SW 1271 (cell line): ENCODE measurements at places on chromosomes 4 and X.

DNA sequence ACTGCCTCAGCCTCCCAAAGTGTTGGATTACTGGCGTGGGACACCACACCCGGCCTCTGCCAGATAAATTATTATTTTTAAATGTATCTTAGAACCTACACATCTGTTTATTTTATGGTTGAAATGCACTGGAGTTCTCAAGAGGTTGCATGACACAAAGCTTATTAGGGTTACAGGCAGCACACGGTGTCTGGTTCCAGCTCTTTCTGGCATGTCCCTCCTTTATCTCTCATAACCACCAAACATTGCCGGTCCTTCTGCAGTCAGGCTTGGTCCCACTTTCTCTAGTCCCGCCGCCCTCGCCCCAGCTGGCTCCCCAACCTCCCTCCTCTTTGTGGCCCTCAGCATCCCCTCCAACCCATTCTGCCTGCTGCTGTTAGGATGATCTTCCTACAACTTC is 39.7 kb upstream of the SPRY1 start:
- DNase-seq = no peak

DNA sequence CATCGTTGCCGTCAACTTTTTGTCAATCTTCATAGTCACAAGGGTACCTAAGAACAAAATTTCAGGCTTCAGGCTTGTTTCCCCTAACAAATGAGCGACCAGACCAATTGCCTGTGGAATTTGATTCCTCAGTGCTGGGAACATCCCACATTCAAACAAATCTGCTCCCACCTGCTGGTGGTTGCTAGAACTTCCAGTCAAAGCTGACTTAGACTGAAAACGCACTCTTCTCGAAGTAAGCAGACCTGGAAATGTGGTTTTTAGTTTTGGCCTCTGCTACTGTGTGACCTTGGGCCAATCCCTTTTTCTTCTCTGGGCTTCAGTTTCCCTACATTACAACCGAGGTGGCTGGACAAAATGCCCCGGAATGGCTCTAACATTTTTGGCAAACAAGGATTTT is 1.8 kb upstream of the GABRQ start:
- DNase-seq = no peak

- peak; percentile 1 for DNase-seq
These were observed 123.1 kb downstream of the BTC start for GRCh38 chr4:74671080-74671698.

DNA sequence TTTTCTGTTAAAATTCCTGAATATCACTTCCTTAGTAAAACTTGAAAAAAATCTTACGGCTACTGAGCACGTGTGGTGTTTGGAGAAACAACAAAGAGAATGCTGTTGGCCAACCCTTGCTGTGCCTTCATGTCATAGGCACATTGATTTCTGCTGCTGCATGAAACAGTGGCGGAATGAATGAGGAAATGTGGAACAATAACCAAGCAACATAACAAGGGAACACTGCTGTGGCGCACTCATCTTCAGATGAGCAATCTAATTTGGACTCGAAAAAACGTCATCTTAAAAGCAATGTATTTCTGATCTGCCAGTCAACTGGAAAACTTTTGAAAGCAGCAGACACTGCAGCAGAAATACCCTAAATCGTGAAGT is 51.4 kb downstream of the PROM1 start:
- no peak for DNase-seq

- no peak for DNase-seq
These were observed 20.4 kb upstream of the CYP4V2 start for GRCh38 chr4:186170966-186171365.

DNA sequence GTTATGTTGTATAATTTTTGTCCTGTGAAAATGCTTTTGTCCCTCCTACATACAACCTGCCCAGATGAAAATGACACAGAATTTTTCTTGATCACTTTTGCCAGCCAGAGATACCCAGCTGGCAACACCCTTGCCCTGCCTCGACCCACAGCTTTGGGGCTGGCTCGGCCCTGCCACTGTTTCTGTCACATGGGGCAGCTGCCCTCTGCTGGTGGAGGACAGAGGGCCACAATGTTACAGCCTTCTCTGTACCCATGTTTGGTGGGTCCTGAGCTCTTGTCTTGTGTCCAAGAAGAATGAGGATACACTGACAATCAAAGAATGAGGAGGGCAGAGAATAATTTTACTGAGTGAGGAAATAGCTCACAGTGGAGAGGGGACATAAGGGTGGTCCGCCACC is 31.1 kb downstream of the BMP15 start:
- no peak for DNase-seq

- no peak for DNase-seq
These were observed 377.1 kb upstream of the LCORL start for GRCh38 chr4:18398661-18399060.

DNA sequence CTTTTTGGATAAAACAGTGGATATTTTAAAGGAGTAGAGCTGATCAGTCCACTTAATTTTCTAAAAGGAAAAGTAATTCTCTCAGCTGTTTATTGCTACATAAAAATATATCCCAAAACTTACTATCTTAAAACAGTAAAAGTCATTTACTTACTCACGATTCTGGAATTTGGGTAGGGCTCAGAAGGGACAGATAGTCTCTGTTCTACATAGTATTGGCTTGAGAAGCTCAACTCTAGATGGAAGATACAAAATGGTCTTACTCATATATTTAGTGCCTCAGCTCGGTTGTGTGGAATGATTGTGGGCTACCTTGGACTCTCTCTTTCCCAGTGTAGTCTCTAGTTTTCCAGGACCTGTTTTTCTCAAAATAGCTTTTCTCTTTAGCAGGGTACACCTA is 691.5 kb upstream of the POU3F4 start:
- no peak for DNase-seq

- DNase-seq = no peak
These were observed 57.6 kb upstream of the RAPGEF2 start for GRCh38 chr4:159045321-159045720.

DNA sequence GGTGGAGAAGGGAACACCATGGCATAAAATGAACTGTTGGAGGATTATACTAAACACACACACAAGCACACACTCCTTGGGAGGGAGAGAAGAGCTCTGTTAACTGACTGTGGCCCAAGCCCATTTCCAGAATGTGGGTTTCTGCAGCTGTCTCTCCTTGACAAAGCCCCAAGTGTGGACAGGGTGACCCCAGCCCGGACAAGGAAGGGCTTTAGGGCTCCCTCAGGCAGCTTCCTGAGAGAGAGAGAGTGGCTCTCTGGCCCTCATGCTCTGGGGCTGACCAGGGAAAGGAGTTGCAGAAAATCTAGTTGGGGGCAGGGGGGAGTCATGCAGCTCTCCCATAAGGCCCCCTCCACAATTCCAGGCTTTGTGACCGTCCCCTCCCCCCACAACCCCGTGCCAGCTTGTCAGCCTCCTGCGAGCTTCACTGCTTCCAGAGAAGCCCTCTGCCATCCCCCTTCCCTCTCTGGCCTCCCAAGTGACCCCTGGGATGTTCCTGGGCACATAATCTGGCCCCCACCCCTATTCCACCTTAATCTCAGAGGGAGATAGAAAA is 590 bp downstream of the ARHGEF9 start:
- no peak for DNase-seq

GRCh38 chr4:15147714-15148113 is 145.4 kb downstream of the CPEB2 start:
- DNase-seq = no peak

DNA sequence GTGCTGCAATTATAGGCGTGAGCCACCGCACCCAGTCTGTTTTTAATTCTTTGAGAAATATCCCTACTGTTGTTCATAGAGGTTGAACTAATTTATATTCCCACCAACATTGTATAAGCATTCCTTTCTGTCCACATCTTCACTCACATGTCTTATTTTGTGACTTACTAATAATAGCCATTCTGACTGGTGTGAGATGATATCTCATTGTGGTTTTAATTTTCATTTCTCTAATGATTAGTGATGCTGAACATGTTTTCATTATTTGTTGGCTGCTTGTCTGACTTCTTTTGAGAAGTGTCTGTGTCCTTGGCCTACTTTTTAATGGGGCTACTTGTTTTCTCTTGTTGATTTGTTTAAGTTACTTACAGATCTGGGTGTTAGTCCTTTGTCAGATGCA is 310.9 kb upstream of the MAOA start:
- DNase-seq = no peak

- DNase-seq = no peak
These were observed at the start of gene PLCXD1 for GRCh38 chrX:281166-281999. Gene PLCXD1, plus strand, starts transcription at chrX:281381. Its CDS starts 2,807 bp downstream, at chrX:284188.

DNA sequence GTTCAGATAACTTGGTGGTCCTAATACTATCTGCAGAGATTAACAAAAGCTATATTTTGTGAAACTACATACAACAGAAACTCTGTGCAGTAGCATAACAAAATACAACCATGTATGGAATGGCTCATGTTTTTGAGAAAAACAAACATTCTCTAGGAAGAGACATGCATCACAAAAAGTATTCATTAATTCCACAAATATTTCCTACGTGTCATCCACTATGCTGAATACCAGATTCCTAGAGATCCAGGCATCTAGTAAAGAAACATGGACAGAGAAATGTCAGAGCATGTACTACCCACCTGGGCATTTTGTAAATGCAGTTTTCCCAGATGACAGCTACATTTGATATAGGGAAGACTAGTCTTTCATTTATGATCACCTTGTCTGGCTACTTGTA is 248.1 kb downstream of the OPHN1 start:
- DNase-seq = no peak

- no peak for DNase-seq
These were observed 100.4 kb downstream of the KLHL8 start for GRCh38 chr4:87120010-87120409.
